Activated T-helper 17 cell treated with anti-CD3 and anti-CD28 coated beads, Interleukin-2, amount 50 U/mL, for 72 hours (primary cell): ENCODE measurements at places on chromosomes 3 and 15. TPM values are rescaled to one million over a fixed set of nuclear protein-coding genes. Genes with fewer than 3 reads are reported as not detected.

DNA sequence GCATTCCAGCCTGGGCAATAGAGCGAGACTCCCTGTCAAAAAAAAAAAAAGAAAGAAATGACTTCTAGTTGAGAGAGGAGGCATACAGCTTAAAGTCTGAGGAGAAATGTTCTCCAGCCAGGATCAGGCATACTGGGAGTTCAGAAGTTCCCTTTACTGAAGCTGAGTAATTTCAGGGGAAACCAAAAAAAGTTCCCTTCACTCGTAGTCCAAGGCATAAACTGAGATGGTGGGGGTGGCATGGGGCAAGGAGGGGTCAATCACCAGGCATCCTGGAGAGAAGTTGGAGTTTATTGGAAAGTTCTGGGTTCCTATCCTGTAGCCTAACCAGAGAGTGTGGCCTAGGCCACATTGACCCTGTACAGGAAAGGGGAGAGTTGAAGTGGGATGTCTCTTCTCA is 5.9 kb downstream of the GPX1 start:
- ATAC-seq = peak; percentile 51

DNA sequence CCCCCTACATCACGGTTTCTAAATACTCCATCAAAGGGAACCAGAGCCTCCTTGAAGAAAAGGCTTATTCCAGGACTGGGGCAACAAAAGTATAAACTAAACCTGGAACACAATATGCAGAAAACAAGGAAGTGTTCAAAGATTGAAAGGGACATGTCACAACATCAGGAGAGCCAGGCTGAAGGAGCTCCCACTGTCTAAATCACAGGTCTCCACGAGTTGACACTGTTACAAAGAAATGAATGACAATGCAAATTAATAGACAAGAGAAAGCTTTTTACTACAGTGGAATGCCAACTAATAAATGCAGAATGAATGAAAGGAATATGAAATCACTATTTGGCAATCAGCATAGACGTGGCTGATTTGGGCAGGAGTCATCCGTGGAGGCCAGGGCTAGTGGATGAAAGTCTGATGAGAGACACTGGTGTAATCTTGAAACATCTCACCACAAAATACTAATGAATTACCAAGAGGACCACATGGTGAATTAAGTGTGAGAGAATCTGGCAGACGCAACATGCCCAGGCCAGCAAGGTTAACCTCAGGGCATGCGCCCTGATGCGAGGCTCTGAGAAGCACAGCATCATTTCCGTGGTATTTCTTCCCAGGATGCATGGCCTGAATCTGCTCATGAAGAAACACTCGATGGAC is 123.8 kb upstream of the TJP1 start:
- no peak for ATAC-seq

GRCh38 chr3:118943597-118943996 is 91.0 kb downstream of the IGSF11 start:
- ATAC-seq = no peak

- ATAC-seq = no peak
Measured at GRCh38 chr3:78809966-78810365, 957.8 kb downstream of the ROBO1 start.

GRCh38 chr3:174532216-174532615 is 326.9 kb upstream of the NAALADL2 start:
- ATAC-seq = no peak

DNA sequence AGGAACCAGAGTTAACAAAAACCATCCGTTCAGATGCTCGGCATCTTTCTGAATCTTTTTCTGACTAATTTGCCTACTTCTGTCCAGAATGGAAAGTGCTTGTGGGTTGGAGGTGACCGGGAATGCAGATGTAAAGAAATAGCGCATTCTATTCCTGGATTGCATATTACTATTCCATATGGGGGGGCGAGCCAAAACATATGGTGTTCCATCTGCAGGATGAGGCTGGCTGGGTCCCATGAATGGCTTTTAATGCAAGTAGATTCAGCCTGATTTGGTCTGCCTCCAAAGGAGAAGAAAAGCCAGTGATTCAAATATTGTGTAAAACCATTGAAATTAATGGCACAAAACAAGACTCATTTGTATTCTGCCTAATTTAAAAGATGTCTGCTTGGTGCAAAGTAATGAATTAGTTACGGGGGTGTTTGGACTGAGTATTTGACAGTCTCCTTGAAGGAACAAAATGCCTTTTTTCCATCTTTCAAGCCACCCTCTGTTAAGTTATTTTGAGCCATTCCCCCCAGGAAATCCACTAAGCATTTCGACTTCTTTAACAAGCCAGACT is 99.0 kb downstream of the ST8SIA2 start:
- no peak for ATAC-seq

DNA sequence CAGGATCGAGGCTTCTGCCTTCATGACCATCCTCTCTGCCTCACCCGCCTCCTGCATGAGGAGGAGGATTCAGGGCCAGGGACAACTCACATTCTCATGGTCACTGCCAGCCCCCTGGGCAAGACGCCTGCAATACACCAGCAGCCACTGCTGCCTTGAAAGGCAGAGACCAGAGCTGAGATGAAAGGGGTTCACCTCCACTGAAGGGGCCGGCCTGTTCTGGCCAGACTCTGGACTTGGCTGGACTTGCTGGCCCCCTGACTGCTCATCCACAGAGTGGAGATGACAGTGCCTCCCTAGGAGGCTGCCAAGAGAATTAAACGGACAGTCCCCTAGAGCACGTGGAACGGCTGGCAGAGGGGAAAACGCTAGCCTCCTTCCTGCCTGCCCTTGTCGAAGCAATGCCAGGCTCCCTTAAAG is 35.2 kb downstream of the MGLL start:
- ATAC-seq = no peak

- ATAC-seq = no peak
Measured at GRCh38 chr15:56261854-56262509, 18.3 kb upstream of the RFX7 start.

Gene LINGO1
- not detected for total RNA-seq

Gene PCYT1A
- total RNA-seq = 62.0 TPM

Gene ULK4
- 7.7 TPM for total RNA-seq

Gene DISP2
- 0.11 TPM for total RNA-seq

Gene KNG1
- total RNA-seq = not detected

Gene CNTN6
- not detected for total RNA-seq

Gene BFSP2
- total RNA-seq = 1.0 TPM

Gene EHHADH
- total RNA-seq = 1.9 TPM

Gene UROC1
- total RNA-seq = not detected

Gene IL17RD
- total RNA-seq = 0.15 TPM

Gene PATL2
- total RNA-seq = 38.5 TPM

Gene RARB
- total RNA-seq = not detected

Gene CD86
- 4.4 TPM for total RNA-seq

Gene CYP19A1
- total RNA-seq = 0.71 TPM

Gene SOX14
- not detected for total RNA-seq
